ENCODE measurements at places on chromosomes 11 and 22.
A peak's percentile ranks its signal among the peaks of the same experiment; 100 is the strongest.

DNA sequence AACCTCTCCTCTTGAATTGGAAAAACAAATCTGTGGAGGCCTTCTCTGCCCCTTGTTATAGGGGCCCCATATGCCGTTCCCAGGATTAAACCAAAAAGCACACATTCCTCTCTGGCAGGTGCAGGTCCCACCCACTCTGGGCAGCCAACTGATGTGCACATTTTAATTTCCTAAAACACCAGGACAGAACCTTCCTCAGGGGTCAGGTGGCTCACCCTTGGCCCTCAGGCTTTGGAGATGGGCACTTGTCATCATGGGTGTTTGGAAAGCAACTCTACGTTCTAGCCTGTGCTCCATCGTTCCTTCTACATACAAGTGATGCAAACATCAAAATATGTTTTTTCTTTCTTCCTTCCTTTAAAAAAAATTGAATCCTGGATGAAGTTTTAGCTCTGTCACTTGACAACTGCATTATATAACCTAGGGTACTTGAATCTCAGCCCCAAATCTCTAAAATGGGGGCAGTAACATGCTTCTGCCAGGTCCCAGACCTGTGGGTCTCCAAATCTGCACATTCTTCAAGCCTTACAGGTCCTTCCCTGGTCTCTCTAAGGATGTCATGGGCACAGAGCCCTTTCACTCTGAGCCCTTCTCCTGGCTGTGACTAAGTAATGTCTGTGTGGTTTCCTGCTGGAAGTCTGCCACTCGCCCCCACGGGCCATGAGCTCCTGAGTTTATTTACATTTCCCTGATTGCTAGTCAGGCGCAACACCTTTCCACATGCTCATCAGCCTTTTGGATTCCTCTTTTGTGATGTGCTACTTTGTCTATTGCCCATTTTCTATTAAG lies 43.8 kb downstream of the KCNQ1OT1 start:
- no peak for DNase-seq

DNA sequence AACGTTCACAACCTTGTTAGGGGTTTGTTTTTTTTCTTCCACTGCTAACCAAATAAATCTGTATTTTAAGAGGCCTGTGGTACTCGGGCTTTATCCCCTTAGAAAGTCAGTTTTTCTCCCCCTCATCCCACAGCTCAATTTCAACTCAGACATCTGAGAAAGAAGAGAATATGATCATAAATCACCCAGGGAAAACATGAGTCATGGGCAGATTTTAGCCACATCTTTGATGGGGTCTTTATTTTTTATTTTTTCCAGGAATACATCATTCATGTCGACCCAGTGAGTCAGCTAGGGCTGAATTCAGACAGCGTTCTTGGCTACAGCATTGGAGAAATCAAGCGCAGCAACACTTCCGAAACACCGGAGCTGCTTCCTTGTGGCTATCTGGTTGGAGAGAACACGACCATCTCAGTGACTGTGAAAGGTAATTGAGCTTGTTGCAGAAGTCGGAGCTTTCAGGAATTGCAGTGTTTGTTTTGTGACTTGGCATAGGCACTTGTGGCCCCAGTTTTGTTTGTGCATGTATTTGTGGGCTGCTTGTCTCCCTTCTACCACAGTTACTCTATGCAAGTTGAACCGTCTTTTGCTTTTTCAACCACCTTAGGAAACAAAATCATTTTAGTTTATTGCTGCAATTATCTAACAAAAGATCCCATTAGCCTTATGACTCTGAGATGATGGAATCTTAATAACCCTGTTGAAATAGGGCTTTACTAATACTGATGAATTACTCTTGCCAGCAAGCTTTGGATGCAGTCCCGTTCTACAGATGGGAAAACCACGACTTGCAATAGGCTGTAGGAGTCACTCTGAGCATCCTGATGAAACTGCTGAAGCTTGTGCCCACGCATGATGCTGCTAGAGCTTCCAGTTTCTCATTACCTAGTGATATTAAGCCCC lies 62.7 kb downstream of the DBX1 start:
- DNase-seq, result no peak

GRCh38 chr11:86816251-86816726 lies 15.9 kb downstream of the PRSS23 start:
- no peak for DNase-seq

- no peak for DNase-seq
Observed at GRCh38 chr22:41762980-41763779, 37.3 kb upstream of the CCDC134 start.

DNA sequence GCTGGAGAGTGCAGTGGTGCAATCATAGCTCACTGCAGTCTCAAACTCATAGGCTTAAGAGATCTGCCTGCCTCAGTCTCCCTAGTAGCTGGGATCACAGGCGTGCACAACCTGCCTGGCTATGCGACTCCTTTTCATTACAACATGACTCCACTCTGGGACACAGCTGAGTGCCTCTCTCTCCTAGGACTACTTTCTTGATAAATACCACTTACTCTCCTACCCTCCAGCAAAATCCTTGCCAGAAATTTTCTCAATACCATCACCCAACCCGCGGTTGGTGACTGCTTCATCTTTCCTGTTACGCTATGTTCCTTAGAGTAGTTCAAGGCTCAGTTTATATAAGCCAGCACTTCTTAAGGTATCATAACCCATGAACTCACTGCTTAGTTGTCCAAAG lies 26.9 kb downstream of the ARFGAP3 start:
- no peak for DNase-seq

- DNase-seq, result peak; percentile 70
Observed at GRCh38 chr11:86302092-86302793, at the start of gene HIKESHI. Gene HIKESHI, plus strand, starts transcription at chr11:86302240. Its CDS starts 209 bp downstream, at chr11:86302449.

DNA sequence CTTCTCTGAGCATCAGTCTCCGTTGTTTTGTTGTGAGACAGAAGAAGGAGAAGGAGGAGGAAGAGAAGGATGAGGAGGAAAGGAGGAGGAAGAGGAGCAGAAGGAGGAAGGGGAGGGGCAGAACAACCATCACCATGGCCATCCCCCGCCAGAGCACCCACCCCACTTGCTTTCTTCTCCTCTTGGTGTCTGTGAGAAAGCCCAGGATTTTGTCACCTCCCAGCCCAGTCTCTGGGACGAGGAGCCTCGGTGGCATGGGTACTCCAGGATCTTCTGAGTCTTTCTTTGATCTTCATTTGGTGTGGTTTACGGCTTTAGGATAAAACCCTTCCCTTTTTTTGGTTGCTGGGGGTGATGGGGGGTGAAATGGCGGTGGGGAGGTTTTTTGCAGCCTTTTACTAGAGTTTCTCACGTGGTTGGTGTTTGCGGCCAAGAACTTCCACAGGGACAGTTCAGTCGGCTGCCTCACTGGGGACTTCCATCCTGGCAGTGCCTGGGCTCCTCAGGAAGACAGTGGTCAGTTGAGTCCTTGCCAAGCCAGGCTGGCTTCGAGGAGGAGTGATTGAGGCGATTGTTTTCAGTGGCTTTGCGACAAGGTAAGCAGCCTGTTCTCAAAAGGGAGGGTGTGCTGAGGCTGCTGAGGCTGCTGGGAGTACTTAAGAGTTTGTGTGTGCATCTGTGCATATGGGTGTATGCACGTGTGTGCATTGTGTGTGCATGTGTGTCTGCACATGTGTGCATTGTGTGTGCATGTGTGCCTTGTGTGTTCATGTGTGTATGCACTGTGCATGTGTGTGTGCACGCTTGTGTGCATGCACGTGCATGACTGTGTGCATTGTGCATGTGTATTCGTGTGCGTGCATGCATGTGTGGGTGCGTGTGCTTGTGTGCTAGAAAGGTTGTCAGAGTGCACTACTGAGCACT lies 567.5 kb downstream of the TBC1D22A start:
- no peak for DNase-seq

DNA sequence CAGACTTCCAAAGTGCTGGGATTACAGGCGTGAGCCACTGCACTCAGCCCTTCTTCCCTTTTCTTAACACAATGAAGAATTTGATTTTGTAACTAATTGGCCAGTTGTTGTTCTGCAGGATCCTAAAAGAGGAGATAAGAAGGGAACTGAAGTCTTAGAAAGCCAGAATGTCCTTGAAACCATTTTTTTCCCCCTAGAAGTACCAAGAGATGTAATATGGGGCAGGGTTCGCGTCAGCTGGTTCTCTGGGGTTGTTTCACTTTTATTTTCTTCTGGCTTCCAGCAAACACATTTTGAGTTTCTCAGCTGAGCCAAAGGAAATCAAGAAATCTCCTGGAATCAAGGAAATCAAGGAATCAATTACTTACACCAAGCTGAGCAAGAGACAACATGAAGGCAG lies 7.6 kb upstream of the NUCB2 start:
- DNase-seq, result no peak

DNA sequence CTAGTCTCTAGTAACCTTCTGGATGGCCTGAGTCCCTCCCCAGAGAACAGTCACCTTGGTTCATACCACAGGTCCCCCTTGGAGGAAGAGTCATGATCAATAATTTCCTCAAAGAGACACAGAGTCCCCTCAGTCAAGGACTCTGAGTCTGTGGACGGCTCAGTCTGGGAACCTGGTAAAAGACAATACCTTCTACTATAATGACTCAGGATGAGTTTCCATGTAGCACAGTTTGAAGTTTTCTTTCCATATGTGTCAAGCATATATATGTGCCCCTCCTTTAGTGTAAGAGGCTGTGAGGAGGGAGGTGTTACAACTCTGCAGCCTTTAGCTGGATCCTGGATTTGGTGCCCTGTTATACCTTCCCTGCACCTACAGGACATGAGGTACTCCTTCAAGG lies 54.4 kb upstream of the TSKU start:
- no peak for DNase-seq

DNA sequence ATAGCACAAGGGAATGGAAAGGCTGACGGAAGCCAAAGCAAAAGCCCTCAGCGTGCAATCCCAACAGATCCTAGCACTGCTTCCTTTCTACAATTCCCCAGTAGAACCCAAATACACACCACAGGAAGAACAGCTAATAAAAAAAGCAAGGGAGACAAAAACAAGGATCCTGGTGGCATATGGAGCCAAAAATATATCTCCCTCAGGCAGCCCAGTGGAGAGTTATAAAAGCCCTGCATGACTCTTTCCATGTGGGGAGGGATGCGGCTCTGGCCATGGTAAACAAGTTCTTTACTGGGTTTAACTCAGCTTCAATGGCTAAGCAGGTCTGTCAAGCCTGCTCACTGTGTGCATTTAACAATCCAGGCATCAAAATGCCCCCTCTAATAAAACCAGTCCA lies 88.1 kb downstream of the PIWIL4 start:
- no peak for DNase-seq

- DNase-seq, result no peak
Observed at GRCh38 chr11:23536907-23537306, 676.6 kb upstream of the CCDC179 start.

DNA sequence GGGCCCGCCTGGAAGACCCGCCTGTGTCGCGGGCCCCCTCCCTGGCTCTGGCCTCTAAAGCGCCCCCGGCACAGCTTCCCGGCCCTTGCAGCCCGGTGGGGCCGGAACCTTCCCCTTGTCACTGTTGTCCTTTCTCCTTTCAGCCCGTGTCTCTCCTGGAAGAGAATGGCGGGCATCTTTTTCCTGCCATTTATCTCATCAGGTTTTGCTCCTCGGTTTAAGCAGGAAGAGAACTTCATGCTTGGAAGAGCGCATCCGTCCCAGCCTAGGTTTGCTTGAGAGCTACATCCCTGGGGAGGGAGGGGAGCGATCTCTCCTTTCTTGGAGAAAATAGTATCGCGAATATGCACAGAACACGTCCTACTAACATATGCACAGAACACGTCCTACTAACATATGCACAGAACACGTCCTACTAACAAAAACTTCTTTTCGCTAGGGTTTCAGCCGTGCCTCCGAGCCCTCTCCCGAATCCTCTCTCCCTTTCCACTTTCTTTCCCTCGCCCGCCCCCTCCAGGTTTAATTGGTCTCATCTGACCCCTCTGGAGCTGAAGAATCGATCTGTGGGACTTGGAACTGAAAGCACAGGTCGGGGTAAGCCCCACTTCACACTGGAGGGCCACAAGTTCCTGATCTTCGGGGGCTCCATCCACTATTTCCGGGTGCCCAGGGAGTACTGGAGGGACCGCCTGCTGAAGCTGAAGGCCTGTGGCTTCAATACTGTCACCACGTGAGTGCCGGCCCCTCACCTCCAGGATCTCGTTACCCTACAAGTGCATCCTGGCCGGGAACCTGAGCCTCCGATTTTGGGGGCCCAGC lies 1.2 kb downstream of the GLB1L3 start:
- no peak for DNase-seq

- no peak for DNase-seq
Observed at GRCh38 chr11:44519989-44520737, 45.3 kb upstream of the CD82 start.

DNA sequence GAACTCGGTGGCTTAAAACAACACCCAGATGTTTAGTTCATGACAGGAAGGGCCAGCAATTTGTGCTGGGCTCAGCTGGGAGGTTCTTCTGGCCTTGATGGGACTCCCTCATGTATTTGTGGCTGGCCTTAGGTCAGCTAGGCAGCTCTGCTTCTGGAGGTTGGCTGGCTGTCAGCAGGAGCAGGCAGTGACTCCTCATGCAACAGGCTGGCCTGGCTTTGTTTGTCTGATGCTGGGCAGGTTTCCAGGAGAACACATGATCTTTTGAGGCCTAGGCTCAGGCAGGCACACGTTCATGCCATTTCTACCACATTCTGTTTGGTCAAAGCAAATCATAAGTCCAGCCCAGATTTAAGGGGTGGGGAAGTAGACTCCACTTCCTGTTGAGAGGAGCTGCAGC lies 571.2 kb downstream of the TBC1D22A start:
- DNase-seq, result no peak

- DNase-seq, result no peak
Observed at GRCh38 chr11:4123218-4123617, 28.6 kb downstream of the RRM1 start.

- no peak for DNase-seq
Observed at GRCh38 chr11:69293087-69293486, 868 bp upstream of the MYEOV start.

GRCh38 chr11:35257281-35257680 lies 118.3 kb downstream of the CD44 start:
- DNase-seq, result no peak

DNA sequence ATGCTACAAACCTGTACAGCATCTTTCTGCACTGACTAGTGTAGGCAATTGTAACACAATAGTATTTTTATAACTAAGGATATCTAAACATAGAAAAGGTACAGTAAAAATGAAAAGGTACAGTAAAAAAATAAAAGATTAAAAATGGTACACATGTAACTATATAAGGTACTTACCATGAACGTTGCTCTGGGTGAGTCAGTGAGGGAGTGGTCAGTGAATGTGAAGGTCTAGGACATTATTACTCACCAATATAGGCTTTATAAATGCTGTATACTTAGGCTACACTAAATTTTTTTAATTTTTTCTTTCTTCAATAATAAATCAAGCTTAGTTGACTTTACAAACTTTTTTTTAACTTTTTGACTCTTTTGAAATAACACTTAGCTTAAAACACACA lies 59.9 kb downstream of the EIF3M start:
- no peak for DNase-seq

- no peak for DNase-seq
Observed at GRCh38 chr11:32353884-32354283, 81.5 kb downstream of the WT1 start.

GRCh38 chr22:35598396-35598710 lies 18.8 kb downstream of the MB start:
- no peak for DNase-seq

Measured in stimulated activated naive CD8-positive, alpha-beta T cell treated with anti-CD3 and anti-CD28 coated beads, Interleukin-15, amount 100 ng/mL, for 72 hours (primary cell).